ENCODE measurements at places on chromosomes 2 and 18. TPM values are rescaled to one million over a fixed set of nuclear protein-coding genes. Genes with fewer than 3 reads are reported as not detected.
A peak's percentile ranks its signal among the peaks of the same experiment; 100 is the strongest.

DNA sequence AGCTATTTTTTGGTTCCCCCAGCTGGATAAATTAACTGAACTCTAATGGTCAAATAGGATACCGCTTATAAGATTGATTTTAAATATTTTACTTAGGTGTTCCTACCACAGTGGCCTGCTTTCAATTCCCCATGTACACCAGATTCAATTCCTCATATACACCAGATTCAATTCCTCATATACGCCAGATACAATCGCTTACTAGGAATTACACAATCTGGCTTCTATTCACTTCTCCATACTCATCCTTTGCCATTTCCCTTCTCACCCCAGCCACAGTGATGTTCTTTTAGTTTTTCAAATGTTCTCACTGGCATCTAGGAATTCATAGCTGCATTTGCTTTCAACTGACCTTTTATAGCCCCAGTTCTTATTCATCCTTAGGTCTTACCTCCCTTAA, 66.5 kb downstream of the SLC40A1 start:
- no peaks in the 10 kb centered on the region for H3K27me3 ChIP-seq
- no peaks in the 10 kb centered on the region for H3K4me1 ChIP-seq
- no peaks in the 10 kb centered on the region for H3K36me3 ChIP-seq
- no peak overlapping the region for H3K4me3 ChIP-seq

The ALPG gene
- polyA plus RNA-seq: not detected

DNA sequence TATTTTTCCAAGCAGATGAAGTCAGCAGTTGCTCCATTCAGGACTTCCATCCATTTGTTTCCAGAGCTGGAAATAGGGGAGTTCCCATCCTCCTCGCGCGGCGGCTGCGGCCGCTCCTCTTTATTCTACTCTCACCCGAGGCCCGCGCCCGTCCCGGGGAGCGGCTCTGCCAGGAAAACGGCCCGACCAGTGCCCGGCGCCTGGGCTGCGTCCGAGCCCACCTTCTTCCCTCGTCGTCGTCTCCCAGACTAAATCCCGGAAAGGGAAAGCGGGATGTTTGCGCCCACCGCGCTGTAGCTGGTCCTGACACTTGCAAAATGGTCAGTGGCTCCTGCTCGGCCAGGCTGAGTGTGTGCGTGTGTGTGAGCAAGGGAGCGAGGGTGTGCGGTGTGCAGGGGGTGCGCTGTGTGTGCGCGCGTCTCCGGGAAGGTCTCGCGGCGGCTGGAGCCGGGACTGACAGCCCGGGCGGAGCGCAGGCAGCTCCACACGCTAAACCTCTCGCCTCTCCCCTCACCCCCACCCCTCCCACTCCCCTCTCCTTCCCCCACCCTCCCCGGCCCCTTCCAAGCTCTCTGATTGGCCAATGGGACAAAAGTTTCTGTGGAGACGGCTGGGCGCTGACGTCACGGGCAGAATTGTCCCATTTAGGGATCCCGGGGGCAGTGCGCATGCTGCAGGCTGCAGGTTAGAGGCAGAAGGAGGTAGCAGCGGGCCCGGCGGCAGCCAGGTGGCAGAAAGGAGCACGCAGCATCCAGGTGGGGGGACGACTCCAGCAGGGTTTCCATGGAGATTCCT, at the start of gene NOL4:
Gene NOL4 (minus strand): TSS at position 491 of the 795 bp plus-strand sequence. CDS start 1,660 bp downstream, outside the sequence.
- H3K4me3 ChIP-seq: peak within 1 kb of the TSS; percentile 58
- no peaks in the 10 kb centered on the region for H3K36me3 ChIP-seq
- DNase-seq: peak; percentile 88

GRCh38 chr2:224354632-224355211, 47.2 kb downstream of the FAM124B start:
- no peaks in the 10 kb centered on the region for H3K36me3 ChIP-seq
- H3K27me3 ChIP-seq: no peaks in the 10 kb centered on the region
- H3K27ac ChIP-seq: no peak overlapping the region
- H3K4me3 ChIP-seq: no peak overlapping the region

- no peak overlapping the region for H3K27ac ChIP-seq
- DNase-seq: no peak
- H3K27me3 ChIP-seq: no peaks in the 10 kb centered on the region
- no peaks in the 10 kb centered on the region for H3K36me3 ChIP-seq
Observed at GRCh38 chr2:30673127-30673526, 134.1 kb downstream of the CAPN13 start.

DNA sequence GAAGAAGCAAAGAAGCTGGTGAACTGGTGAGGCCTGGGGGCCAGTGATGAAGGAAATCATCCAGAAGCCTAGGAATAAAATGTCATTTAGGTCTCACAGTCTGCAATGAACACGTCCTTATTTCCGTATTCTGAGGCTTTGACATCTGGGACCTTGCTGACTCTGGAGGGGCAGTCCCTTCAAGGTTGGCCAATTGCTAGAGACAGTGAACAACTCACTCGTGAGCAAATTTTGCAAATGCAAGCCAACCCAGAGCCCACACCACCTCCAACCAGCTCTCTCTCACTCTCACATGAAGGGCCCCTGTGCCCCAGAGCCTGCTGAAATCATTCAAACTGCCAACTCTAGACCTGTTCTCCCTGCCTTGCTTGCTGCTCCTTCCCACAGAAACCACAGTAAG, 279.1 kb upstream of the LYPD1 start:
- H3K4me1 ChIP-seq: no peaks in the 10 kb centered on the region
- no peak overlapping the region for H3K4me3 ChIP-seq
- no peak overlapping the region for H3K27ac ChIP-seq
- no peaks in the 10 kb centered on the region for H3K27me3 ChIP-seq
- no peaks in the 10 kb centered on the region for H3K36me3 ChIP-seq

The VAMP8 gene
- 604 TPM for polyA plus RNA-seq

The ICA1L gene
- 1.5 TPM for polyA plus RNA-seq

The ANKRD53 gene
- polyA plus RNA-seq: 2.1 TPM

- no peak for DNase-seq
- H3K4me3 ChIP-seq: no peak overlapping the region
- H3K27ac ChIP-seq: peak overlapping the region; percentile 37
- no peaks in the 10 kb centered on the region for H3K36me3 ChIP-seq
Observed at GRCh38 chr2:39492716-39493115, 55.6 kb upstream of the MAP4K3 start.

DNA sequence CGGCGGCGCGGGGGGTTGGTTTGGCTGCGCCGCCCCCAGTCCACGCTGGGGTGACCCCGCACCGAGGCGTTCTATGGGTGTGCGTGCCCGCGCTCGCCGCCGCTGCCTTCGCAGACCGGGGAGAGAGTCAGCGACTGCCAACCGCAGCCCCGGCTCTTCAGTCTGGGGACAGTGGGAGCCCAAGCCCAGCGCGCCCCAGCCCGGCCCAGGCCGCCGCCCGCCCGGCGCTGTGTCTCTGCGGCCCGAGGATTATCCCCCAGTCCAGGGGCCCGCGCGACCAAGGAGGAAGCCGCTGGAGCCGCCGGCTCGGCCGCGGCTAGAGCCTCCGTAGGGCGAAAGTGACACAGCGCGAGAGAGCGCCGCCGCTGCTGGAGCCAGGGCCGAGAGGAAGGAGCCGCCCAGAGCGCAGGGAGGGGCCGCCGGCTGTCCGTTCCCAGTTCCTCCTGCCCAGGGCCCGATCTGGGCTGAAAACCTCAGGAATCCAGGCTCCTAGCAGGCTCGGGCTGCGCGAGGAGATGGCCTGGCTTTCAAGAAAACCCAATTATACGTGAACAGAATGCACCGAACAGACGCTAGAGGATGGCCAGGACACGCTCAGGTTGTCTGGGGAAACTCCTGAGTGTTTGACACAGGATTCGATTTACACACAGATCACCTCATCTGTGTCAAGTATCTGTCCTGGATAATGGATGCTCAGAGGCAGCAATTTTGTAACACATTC, 2.4 kb downstream of the CTIF start:
- peak; percentile 87 for DNase-seq
- peak overlapping the region; percentile 50 for H3K4me3 ChIP-seq
- no peaks in the 10 kb centered on the region for H3K36me3 ChIP-seq
- peaks cover 15% of the 10 kb centered on the region for H3K4me1 ChIP-seq
- peak overlapping the region; percentile 80 for H3K27ac ChIP-seq
- no peaks in the 10 kb centered on the region for H3K27me3 ChIP-seq

GRCh38 chr2:41989501-41990180, 58.2 kb upstream of the PKDCC start:
- H3K4me3 ChIP-seq: no peak overlapping the region
- no peaks in the 10 kb centered on the region for H3K27me3 ChIP-seq
- H3K27ac ChIP-seq: peak overlapping the region; percentile 70
- no peak for DNase-seq
- no peaks in the 10 kb centered on the region for H3K36me3 ChIP-seq
- peaks cover 4% of the 10 kb centered on the region for H3K4me1 ChIP-seq

GRCh38 chr18:68177807-68178702, 536.9 kb downstream of the TMX3 start:
- no peaks in the 10 kb centered on the region for H3K4me1 ChIP-seq
- H3K4me3 ChIP-seq: no peak overlapping the region
- no peak for DNase-seq

DNA sequence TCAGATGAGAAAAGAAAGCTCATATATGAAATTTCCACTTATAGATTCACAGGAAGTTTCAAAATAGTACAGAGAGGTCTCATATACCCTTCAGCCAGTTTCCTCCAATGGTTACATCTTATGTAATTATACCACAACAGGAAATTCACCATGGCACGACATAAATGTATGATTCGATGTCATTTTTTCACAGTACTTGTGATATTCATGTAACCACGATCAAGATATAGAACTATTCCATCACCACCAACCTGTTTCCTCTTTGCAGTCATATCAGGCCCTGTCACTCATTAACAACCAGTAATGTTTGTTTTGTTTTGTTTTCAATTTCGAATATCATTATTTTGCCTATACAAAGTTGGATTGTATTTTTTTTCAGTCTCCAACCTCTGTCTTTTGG, 314.3 kb upstream of the POU3F3 start:
- H3K27ac ChIP-seq: no peak overlapping the region
- no peaks in the 10 kb centered on the region for H3K36me3 ChIP-seq
- H3K27me3 ChIP-seq: no peaks in the 10 kb centered on the region
- H3K4me3 ChIP-seq: no peak overlapping the region
- no peaks in the 10 kb centered on the region for H3K4me1 ChIP-seq

The TXNDC2 gene
- not detected for polyA plus RNA-seq

The MAPRE3 gene
- polyA plus RNA-seq: 49.6 TPM

DNA sequence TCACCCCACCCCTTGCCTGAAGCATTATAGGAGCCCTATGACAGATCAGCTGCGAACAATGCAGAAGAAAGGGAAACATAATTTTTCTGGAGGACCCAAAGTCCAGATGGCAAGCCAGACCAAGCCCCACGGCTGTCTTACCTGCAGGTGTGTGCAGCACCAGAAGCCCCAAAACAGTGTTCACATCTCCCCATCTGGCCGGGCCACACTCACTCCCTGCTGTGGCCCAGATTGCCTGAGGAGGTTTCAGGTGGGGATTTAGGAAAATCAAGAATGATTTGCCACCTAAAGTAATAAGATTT, 11.7 kb upstream of the STK17B start:
- H3K27me3 ChIP-seq: no peaks in the 10 kb centered on the region
- H3K4me1 ChIP-seq: no peaks in the 10 kb centered on the region
- no peak for DNase-seq
- H3K4me3 ChIP-seq: no peak overlapping the region
- no peaks in the 10 kb centered on the region for H3K36me3 ChIP-seq
- no peak overlapping the region for H3K27ac ChIP-seq

- no peaks in the 10 kb centered on the region for H3K36me3 ChIP-seq
- no peaks in the 10 kb centered on the region for H3K4me1 ChIP-seq
- no peak overlapping the region for H3K4me3 ChIP-seq
- DNase-seq: no peak
Observed at GRCh38 chr18:22279741-22280452, 110.5 kb downstream of the GATA6 start.

- H3K27ac ChIP-seq: no peak overlapping the region
- no peaks in the 10 kb centered on the region for H3K4me1 ChIP-seq
- H3K4me3 ChIP-seq: no peak overlapping the region
- DNase-seq: no peak
- H3K27me3 ChIP-seq: no peaks in the 10 kb centered on the region
Observed at GRCh38 chr18:35470435-35470834, 27.3 kb downstream of the INO80C start.

GRCh38 chr2:220143336-220143735, 515.9 kb downstream of the SLC4A3 start:
- H3K27me3 ChIP-seq: no peaks in the 10 kb centered on the region
- H3K36me3 ChIP-seq: no peaks in the 10 kb centered on the region
- H3K27ac ChIP-seq: no peak overlapping the region
- H3K4me3 ChIP-seq: no peak overlapping the region
- DNase-seq: no peak

- DNase-seq: no peak
- H3K4me1 ChIP-seq: no peaks in the 10 kb centered on the region
- no peaks in the 10 kb centered on the region for H3K27me3 ChIP-seq
Observed at GRCh38 chr2:15316370-15316814, 244.7 kb downstream of the NBAS start.

The CPO gene
- 0.90 TPM for polyA plus RNA-seq

The PIAS2 gene
- polyA plus RNA-seq: 9.9 TPM

DNA sequence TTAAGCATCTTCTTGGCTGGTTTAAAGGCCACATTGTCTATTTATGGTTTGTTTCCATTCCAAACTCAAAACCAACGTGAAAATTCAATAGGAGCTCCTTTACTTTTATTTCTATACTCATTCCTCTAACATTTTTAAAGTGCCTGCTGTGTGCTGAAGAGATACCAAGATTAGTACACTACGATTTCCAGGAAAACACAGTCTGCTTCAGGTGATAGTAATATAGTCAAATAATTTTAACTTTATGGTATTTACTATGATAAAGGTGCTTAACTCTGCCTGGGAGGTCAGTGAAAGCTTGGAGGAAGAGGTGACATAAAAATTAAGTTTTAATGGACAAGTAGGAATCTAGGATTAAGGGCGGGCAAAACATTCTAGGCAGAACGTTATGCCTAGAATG, 121.4 kb downstream of the KIAA1328 start:
- H3K36me3 ChIP-seq: no peaks in the 10 kb centered on the region
- no peaks in the 10 kb centered on the region for H3K27me3 ChIP-seq
- H3K4me3 ChIP-seq: no peak overlapping the region
- no peaks in the 10 kb centered on the region for H3K4me1 ChIP-seq

The APOB gene
- 0.11 TPM for polyA plus RNA-seq

The ACTG2 gene
- 6.6 TPM for polyA plus RNA-seq

- no peak overlapping the region for H3K4me3 ChIP-seq
- peaks cover 3% of the 10 kb centered on the region for H3K4me1 ChIP-seq
- no peak overlapping the region for H3K27ac ChIP-seq
- H3K27me3 ChIP-seq: no peaks in the 10 kb centered on the region
- no peaks in the 10 kb centered on the region for H3K36me3 ChIP-seq
- DNase-seq: no peak
Observed at GRCh38 chr2:66560683-66561082, 125.8 kb downstream of the MEIS1 start.

The AKAIN1 gene
- polyA plus RNA-seq: not detected

The EFEMP1 gene
- polyA plus RNA-seq: 68.4 TPM

The ABCB11 gene
- polyA plus RNA-seq: not detected

The ZSWIM2 gene
- polyA plus RNA-seq: not detected

Measured in kidney (tissue), 22 donors.